ENCODE measurements at places on chromosomes 11 and 22. TPM values are rescaled to one million over a fixed set of nuclear protein-coding genes. Genes with fewer than 3 reads are reported as not detected.

Gene CASP5
- not detected for total RNA-seq

DNA sequence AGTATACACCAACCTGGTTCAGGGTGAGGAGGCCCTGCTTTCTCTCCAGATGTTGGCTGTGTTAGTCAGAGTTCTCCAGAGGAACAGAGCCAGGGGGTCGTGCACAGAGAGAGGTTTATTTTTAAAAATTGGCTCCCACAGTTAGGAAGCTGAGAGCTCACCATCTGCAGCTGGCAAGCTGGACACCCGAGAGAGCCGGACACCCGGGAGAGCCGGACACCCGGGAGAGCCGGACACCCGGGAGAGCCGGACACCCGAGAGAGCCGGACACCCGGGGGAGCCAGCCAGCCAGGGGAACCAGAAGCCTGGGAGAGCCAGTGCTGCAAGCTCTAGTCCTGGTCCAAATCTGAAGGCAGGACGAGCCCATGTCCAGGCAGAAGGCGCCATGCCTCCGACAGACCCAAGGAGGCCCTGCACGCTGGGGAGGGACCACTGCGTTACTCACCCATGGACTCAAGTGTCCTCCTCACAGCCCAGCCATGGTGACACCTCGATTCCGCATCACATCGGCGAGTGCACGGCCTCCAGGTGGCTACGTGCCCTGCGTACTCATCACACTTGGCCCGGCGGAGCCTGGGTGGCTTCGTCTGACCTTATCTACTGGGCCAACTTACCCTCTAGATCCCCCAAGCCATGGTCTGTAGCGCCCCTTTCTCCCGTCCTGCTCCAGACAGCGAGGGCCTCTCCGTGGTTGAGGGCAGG is 99.0 kb downstream of the BRD1 start:
- DNase-seq, result no peak

- DNase-seq, result no peak
These were observed 9.1 kb downstream of the PPP6R3 start for GRCh38 chr11:68469642-68470041.

DNA sequence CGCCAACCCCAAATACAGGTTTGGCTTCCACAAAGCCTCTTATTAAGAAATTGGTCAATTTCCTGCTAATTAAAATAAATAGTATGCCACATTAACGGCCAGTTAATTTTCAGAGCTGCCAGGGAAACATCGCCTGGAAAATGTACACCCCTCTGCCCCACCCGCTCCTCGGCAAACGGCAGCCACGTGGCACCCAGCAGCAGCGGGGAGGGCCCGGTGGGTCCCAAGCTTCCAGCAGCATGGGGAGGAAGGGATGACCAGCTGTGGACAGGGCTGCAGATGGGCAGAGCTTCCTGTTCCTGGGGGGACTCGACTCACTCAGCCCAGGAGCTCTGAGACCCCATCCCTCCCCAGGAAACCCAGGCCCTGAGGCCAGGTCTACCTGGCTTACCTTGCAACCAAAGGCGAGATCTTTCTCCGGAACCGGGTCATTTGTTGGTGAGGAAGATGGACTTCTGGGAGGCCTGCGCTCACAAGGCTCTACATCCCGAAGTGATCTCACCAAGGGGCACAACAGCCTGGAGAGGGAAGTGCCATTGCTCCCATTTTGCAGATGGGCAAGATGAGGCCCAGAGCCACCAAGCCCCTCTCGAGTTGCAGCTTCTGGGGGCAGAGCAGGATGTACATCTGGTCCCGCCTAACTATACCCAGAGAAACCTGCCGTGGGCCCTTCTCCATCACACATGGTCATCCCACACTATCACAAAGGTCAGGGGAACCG is 68.3 kb downstream of the IGLL1 start:
- DNase-seq, result no peak

- DNase-seq, result no peak
These were observed 6.4 kb downstream of the MUC6 start for GRCh38 chr11:1030086-1030485.

- peak; percentile 31 for DNase-seq
These were observed 37.2 kb downstream of the RTL6 start for GRCh38 chr22:44460691-44461375.

DNA sequence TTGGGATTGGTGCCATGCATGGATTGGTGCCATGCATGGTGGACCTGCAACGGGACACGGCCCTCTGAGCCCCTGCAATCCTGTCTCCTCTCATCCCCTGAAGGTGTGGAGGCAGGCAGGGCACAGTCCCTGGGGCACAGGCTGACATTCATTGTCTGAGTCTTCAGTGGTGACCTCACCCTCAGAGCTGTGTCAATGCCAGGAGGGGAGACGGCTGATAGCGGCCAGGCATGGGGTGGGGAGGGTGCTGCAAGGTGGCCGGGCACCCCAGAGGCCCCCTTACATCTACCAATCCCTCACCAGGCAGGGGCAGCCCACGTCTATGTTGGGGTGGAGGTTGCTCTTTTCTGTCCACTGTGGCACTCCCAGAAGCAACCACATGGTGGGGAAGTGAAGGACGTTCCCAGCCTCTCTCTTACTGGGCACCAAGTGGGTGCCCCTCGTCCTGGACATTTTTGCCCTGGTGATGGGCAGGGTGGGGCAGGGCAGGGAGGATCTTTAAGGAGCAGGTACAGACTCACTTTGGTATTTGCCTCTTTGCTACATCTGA is 47.6 kb downstream of the NECTIN1 start:
- DNase-seq, result no peak

Data from activated CD4-positive, alpha-beta memory T cell treated with anti-CD3 and anti-CD28 coated beads for 36 hours (primary cell).